ENCODE measurements at places on chromosomes 2 and 18.
A peak's percentile ranks its signal among the peaks of the same experiment; 100 is the strongest.

GRCh38 chr18:24922491-24922890 lies 429.5 kb downstream of the ZNF521 start:
- no peak for DNase-seq

GRCh38 chr2:236400046-236400574 lies 135.9 kb upstream of the ASB18 start:
- no peak for DNase-seq

DNA sequence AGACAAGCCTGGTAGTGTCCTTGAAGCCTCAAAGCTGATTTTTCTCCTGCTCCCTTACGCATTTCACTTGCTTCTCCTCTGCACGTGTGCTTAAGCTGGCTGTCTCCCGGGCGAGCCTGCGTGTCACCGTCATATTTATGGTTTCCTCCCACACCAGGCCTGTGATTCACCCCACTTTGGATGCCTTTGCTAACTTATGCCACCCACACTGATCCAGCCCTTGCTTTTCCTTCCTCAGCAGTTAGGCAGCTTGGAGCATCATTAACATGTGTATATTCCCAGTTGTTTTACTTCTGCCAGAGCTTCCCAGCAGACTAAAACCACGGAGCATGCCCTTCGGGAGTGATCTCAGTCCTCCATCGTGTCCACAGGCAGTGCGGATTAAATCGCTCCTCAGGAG lies 2.2 kb downstream of the ST3GAL5 start:
- peak; percentile 74 for DNase-seq

DNA sequence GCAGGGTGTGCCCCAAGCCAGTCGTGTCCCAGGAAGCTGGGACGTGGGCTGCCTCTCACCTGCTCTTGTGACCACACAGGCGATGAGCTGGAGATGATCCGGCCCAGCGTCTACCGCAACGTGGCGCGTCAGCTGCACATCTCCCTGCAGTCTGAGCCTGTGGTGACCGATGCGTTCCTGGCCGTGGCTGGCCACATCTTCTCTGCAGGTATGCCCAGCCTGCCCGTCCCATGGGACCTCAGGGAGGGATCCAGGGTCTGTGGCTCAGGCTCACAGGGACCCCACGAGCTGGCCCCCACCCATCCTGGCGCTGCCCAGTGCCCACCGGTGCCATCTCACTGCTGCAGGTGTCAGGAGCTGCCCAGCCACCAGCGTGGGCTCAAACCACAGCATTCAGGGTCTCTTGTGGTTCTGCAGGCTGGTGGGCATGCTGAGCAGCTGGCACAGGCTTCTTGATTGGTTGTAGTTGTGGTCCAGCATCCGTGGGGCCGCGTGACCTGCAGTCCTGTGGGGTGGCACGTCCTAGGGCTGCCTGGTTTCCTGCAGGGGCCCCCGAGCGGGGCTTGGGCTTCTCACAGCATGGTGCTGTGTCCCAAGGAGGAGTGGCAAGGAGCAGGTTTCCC lies 3.8 kb downstream of the BOK start:
- no peak for DNase-seq

- DNase-seq: no peak
These were observed 17.5 kb upstream of the LIPG start for GRCh38 chr18:49544362-49544761.

GRCh38 chr18:56487801-56488200 lies 150.6 kb downstream of the TXNL1 start:
- DNase-seq: no peak

DNA sequence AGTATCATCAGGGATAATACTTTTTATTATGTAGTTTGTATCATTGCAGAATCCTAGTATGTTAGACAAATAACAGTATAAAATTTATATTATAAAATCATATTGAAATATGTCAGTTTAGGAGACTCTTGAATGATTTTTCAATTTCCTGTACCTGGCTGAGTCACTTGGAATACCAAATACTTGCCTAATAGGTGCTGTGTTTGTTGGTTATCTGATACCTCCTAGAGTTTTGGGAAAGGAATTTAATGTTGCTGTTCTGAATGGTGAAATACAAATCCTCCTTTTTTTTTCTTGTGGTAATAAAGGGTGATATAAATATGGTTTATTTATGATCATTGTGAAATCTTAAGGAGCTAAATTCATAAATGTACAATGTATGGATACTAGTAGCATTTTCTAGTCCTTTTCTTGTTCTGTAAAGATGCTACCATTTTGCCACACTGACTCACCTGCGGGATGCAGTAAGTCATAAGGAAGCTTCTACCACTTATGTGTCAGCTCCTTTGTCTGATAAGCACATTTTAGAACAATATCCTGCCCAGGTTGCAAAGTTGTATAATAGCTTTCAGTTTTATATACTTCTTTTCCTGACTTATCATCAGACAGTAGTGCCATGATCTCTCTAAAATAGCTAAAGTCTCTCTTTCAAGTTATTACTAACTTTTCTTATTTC lies 465.5 kb downstream of the XIRP2 start:
- no peak for DNase-seq

- DNase-seq: no peak
These were observed 490.5 kb downstream of the TNS1 start for GRCh38 chr2:217512259-217512658.

- DNase-seq: no peak
These were observed 27.6 kb downstream of the CENPO start for GRCh38 chr2:24820598-24821432.

- DNase-seq: peak; percentile 23
These were observed 1.8 kb downstream of the MEMO1 start for GRCh38 chr2:32008805-32009515.

DNA sequence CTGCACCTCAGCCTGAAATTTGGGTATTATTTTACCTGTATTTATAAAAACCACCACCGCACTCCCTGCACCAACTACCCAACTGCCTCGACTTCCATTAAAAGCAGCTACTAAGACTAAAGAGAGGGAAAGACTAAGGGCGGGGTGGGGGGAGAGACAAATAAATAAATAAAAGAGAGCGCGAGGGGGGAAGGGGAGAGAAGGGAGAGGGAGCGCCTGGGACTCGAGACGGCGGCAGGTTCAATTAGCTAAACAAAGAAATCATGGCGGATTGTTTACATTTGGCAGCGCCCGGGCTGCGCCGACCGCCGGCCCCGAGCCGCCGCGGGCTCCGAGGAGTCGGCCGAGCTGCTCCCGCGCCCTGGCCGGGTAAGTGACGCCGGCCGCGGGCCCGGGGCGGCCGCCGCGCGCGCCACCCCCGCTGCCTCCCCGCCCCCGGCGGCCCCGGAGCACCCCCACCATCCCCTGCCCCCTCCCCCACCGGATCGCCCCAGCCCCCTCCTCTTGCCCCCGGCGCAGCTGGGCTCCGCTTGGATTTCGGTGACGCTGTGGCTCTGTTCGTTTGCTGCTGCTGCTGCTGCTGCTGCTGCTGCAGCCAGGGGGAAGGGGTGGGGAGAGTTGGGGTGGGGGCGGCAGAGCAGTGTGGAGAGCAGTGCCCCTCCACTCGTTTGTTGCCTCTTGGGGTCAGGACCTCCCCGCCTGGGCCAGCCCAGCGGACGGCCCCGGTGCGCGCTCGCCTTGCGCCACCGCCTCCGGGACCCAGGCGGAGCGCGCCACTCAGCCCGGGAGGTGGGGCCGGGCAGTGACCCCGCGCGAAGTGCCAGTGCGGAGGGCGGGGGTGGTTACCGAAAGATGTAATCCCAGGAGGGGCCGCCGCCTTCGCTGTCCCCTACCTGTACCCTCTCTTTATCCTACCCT lies 187.2 kb upstream of the FANCL start:
- DNase-seq: peak; percentile 61

GRCh38 chr18:8373486-8373885 lies 235.8 kb upstream of the RAB12 start:
- no peak for DNase-seq

DNA sequence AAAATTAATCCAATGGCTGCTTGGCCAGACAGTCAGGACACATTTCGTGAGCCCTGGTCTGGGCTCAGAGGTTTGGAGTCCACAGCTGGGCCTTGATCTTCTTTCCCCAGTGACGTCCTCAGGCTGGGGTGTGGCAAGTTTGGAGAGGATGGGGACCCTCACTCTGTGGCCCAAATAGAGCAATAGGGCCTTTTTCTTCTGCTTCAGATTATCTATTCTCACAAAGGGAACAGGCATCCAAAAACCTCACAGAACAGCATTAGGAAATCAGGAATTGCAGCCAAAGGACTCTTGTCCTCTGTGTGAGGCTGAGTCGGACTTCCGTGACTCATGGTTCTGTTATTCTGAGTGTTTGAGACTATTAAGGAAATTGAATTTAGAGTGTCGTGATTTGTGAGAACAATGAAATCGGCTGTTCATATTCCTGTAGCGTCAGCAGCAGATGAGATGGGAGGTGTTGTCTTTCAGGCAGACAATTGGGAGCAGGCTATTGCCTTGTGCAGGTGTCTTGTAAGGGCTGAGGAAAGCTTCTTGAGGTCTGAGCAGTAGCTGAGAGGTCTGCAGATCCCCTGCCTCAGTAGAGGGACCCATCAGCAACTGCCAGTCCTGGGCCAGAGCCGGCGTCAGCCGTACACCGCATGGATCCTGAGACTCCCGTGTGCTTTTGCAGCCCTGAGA lies 113.8 kb downstream of the SH3RF3 start:
- DNase-seq: no peak

GRCh38 chr2:8144785-8145184 lies 537.1 kb upstream of the ID2 start:
- DNase-seq: no peak

GRCh38 chr2:67321588-67321903 lies 75.6 kb upstream of the ETAA1 start:
- DNase-seq: no peak

- DNase-seq: no peak
These were observed 110.6 kb upstream of the TTC39C start for GRCh38 chr18:23903971-23904370.

- DNase-seq: no peak
These were observed 116.1 kb upstream of the DOCK10 start for GRCh38 chr2:225158360-225158759.

DNA sequence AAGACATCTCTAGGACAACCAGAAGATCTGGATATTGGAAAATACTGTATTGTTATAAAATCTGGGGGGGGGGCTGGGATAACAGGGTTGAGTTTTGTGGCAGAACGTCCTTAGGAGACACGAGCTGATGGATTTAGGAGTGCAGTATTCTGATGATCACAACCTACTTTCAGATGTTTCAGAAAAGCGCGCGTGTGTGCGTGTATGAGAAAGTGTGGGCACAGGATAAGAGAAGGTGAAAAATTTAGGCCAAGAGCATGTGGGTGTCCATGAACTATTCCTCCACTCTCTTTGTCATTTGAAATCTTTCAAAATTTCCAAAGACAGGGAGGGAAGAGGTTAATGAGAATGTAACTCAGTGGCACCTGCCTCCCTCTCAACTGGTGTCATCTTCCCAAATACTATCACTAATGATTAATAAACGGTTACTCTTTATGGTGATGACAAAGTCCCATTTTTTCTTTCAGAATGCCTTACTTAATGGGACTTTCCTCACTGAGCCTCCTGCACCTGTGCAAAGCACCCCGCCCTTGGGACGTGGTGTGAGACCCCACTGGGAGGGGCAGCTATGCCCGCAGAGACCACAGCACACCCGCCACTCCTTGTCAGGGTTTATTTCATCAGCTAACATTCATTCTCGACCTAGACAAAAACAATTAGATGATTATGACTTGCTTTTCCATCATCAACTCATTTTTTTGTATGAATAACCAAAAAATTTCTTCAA lies 53.6 kb downstream of the HS6ST1 start:
- DNase-seq: no peak

DNA sequence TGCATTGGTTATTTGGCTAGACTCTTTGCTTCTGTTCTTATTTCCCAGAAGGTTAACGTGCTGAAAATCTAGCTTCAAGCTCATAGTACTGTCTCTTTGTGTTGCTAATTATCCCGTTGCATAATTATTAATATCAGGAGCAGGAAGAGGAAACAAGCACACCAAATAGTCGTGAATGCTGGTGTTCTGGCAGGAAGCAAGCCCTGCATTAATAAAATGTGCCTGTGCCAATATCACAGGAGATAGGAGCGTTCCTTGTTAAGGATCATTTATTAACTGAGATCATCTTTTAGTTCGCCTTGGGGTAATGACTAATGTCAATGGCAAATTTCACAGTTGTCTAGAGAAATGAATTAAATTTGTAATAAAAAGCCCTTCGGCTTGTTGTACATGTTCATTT lies 893.0 kb upstream of the POU3F3 start:
- DNase-seq: no peak

GRCh38 chr2:121818546-121818945 lies 63.1 kb downstream of the TSN start:
- no peak for DNase-seq

DNA sequence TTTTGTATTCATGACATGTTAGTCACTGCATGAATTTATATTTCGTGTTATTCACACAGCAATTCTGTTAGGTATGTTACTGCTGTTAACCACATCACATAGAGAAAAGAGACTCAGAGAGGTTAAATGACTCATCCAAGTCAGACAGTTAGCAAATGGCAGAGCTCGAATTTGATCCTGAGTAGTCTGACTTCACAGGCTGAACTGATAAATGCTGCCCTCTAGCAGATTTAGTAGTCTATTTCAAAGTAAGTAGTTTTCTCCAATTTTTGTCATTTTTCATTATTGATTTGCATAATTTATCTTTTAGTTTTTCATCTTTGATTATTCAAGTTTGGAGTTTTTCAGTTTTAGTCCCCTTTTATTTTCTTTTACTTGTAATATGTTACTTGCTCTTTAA lies 58.3 kb downstream of the WDR7 start:
- DNase-seq: no peak
